ENCODE measurements at places on chromosomes 2 and 18.

DNA sequence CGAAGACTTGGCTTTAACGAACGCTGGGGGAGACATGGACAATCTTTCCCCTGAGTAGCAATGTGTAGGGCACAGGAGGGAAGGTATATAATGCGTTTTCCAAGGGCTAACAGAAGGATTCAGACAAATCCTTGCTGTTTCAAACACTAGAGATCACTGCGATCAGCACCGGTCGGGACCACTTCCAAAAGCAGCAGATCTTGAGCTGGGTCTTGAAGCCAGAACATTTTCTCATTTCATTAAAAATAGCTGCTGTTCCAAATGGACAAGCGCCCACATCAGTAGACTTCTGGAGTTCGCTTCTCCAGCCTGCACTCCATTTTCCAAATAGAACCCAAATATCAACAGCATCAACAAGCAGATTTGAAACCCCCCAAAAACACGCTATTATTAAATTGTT, 65.1 kb upstream of the MAPRE2 start:
- DNase-seq = no peak

- DNase-seq = no peak
Measured at GRCh38 chr2:238835726-238836301, 12.1 kb upstream of the TWIST2 start.

GRCh38 chr2:119751706-119752105, 8.0 kb upstream of the PTPN4 start:
- no peak for DNase-seq

DNA sequence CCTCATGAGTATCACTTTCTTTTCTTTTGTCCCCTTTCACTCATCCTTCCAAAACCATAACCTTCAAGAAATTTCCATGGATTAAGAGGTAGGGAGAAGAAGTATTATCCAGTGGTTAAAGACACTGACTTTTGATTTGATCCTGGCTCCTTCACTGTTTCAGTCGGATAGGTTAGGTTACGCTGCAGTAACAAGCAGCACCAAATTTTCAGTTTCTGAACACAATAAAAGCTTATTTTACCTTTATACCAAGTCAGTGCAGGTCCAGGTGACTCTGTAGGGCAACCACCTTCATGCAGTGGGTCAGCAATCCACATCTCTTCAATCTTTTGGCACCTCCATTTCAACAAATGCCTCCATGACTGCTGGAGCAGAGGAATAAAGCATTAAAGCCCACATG, 15.0 kb upstream of the MARCHF4 start:
- no peak for DNase-seq

DNA sequence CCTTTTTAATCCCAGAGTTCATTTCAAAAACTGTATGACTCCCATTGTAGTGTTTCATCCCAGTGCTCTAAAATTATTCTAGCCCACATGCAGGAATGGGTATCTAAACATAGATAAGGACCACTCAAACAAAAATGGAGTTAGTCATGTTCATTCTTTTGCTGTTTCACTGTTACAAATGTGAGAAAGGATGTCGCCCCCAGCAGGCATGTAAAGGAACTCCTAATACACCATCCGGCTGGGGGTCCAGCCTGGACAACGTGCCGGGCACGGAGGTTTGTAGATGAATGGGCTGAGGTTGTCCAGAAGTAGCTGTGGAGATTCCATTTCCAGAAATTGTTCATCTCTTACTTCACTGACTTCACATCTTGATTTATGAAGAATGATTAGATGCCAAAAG, 101.9 kb upstream of the RAB12 start:
- no peak for DNase-seq

DNA sequence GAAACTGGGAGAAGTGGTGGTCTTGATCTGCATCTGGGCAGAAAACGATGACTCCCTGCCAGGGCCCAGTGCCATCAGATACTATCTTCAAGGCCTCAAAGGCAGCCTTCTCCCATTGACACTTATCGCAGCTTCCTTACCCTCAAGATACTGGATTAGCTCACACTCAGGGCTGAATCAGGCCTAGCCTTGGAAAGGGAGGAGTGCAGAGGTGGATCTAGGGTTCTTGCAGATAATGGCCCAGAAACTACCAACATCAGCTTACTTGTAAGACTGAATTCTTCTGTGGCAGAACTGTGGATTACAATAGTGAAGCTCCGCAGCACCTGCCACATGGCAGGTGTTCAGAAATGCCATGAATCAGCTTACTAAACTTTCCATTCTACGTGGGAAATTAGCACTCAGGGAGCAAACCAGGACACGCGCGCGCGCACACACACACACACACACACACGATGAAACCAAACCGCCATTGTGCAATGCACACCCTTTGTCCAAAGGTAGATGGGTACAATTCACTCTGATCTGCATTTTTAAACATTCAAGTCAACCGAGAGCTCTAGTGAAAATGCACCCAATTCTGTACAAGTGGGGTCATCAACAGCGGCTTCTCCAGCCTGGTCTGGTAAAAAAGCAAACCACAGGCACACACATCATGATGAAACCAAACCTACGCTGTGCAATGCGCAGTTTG, 26.3 kb upstream of the TMEM182 start:
- DNase-seq = no peak

DNA sequence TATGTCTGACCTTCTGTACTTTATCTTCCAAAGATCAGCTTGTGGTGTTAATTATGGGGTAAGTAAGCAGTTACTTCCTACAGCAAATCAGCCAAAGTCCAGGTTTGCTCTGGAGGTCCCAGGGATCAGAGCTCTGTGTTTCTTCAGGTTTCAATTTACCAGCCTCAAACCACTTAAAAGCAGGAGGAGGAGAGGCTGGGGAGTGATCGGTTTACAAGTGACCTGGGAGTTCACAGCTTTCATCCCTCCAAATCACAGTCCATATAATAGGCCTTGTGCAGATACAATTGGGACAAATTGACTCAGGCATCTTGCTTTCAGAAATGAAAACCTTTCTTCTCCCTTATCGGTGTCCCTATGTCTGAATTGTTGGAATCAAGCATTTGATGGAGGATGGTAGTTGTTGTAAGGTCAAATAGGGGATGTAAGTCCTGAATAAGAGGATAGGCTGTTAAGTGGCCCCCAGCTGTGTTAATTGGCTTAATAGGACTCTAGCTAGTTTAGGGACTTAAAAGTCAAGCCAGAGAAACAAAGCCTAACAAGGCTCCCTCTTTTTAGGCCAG, 188.0 kb upstream of the NT5C1B start:
- no peak for DNase-seq

DNA sequence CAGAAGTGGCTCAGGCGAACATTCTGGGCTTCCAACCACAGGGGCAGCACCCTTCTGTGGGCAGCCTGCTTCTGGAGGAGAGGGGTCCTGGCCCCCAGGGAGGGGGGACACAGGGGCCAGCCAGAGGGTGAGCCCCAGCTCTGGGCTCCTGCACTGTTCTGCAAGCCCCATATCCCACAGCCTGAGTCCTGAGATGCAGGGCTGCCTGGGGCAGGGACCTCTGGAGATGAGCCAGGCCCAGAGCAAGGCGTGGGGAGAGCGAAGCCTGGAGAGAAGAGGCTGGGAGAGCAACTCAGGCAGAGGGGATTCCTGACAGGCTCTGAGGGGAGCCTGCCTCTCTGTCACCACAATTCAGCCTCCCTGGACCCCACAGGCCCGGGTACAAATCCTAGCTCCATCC, 13.5 kb upstream of the PRSS56 start:
- DNase-seq = no peak

GRCh38 chr18:72372076-72372475, 172.1 kb downstream of the CBLN2 start:
- no peak for DNase-seq

All from stimulated activated CD4-positive, alpha-beta T cell treated with anti-CD3 and anti-CD28 coated beads, Interleukin-1b, Interleukin-23, amount 100 ng/mL, for 1 hour (primary cell).